ENCODE measurements at places on chromosomes 3 and 15.
A peak's percentile ranks its signal among the peaks of the same experiment; 100 is the strongest.

DNA sequence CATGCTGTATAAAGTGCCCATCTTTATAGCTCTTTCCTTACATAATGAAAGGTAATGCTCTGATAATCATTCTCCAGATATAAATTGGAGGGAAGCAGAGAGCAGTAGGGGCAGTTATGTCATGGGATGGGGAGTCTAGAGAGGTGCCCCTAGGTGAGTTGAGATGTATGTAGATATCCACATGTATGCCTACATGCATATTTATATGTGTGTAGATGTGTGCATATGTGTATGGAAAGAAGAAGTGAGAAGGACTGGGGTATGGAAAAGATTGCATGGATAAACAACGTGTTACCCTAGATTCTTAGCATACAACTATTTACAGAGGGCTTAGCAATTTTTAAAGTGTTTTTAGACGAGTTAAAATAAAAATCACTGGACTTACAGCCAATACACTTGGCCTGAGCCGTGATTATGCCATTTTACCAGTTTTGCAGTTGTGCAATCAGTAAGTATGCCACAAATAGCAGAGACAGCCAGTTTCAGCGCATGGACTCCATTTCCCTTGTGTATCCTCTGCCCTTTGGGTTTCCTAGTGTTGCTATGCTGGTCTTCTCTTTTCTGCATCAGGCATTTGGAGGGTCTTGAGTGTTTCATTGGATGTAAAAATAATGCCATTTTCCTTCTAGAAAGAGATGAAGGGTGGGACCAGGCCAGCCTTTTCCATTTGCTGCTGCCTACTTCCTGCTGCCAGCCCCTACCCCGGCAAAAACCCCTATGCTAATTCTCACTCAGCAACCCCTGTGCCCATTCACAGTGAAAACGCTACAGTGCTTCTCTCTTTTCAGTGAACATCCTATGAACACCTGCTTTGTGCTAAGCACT lies 199.4 kb upstream of the NR2E3 start:
- no peak for DNase-seq

- DNase-seq = no peak
Measured at GRCh38 chr15:64877435-64877834, 34.3 kb upstream of the ANKDD1A start.

DNA sequence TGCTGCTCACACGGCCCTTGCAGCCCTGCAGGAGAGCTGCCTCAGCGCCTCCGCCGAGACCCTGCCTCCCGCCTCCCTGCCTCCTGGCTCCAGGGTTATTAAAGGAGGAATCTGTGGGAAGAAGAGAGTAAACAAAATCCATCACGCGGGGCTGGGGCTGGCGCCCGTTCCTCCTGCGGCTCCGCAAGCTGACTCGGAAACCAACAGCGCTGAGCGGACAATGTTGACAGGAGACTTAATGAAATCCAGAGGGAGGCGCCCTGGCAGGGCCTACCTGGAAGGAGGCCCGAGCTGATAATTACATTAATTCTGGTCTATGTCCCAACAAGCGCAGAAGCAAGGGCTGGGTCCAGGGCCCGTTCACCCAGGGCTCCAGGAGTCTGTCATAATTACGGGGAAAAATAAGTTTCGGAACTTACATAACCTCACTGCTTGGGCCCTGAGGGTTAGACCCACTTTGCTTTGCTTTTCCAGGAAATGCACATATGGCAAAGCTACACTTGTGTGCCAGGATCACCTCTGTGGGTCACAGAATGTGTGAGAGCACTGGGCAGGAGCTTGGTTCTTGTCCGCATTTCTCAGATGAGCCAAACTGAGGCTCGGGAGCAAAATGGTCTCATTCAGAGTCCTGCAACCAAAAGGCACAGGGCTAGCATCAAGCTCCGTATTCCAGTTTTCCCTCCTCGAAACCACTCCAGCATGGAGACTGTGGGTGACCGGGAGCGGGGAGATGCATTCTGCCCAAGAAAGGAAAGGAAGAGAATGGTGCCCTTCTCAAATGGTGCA lies 43.8 kb upstream of the SLC6A6 start:
- no peak for DNase-seq

GRCh38 chr15:34665498-34666116 lies 82.2 kb upstream of the GOLGA8B start:
- no peak for DNase-seq

DNA sequence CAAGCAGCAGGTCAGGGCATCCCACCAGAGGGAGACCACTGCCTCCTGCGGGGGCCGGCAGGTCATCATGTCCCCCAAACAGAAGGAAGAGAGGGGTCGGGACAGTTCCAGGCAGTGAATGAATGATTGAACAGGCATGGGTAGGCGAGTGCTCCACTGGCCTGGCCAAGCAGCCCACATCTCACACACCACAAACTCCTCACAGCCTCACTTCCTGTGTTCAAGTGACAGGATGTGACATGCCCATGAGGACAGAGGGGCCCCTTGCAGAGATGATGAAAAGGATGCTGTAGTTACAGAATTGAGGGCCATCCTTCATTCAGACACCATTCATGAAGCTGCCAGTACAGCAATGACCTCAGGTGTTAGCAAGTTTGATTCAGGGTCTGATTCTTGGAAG lies 3.7 kb downstream of the IQSEC1 start:
- no peak for DNase-seq

DNA sequence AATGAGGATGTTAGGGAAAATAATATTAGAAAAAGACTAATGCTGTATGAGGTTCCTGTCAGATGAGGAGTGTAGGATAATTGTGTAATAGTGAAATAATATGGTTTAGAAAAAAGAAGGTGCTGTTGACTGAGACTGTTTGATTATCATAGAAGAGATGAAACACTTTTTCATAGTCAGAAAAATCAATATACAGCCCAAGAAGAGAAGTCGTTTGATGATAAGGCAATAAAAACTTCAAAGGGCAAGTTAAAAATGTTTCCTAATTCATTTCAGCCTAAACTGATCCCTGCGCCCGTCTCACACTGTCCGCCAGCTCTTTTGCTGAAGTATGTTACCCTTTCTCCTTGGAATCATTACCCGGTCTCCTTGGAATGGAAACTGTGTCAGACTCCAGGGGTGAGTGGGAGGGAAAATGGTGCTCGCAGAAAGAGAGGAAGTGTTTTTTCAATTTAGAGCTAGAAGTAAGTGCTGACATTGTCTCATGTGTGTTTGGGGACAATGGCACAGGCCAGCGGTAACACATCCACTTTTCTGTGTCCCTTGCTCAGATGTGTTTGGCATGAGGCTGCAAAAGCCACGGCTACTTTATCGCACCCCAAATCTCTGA lies 23.6 kb downstream of the DUT start:
- DNase-seq = no peak

GRCh38 chr15:75758071-75758872 lies 45.6 kb upstream of the CSPG4 start:
- DNase-seq = peak; percentile 47

DNA sequence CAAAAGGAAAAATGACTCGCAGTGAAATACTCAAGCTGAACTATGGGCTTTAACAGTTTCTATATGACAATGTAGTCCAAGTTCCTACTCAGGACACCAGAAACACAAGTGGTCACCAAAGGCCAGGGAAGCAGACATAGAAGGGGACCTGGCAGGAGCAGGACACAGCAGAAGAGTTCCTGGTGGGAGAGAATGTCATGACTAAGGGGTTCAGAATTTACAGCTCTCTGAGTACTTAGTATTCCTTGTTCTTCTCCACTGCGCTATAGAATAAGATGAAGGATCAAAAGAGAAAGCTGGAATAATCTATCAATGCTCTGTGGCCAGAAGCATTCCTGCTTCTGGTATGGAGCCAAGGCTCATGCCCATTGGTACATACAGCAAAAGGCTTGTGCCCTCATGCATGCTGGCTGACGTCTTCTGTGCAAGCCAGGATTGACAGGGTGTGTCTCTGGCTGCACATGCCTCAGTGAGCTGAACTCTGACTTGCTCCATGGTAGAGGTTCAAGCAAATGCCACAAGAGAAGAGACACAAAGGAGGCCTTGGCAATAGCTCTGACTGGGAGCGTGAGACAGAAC lies 128.7 kb upstream of the SLC2A2 start:
- no peak for DNase-seq
